ENCODE measurements at places on chromosomes 12 and 14.

GRCh38 chr14:72401632-72402376 is 469.6 kb downstream of the RGS6 start:
- DNase-seq: no peak

DNA sequence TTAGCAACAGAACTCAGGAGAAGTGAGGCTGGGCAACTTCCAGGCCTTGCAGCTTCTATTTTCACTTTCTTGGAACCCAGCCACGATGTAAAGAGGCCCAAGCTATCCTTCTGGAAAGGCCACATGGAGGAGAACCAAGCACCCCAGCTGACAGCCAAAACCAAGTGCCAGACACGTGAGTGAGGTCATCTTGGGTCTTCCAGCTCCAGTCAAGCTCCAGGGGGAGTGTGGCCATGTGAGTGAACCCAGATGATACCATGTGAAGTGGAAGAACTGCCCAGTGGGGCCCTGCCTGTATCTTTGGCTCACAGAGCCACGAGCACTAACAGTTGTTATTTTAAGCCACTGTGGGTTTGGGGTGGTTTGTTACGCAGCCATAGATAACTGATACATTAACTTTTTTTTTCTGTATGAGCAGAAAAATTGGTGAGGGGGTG is 126.8 kb upstream of the MAP1LC3B2 start:
- no peak for DNase-seq

GRCh38 chr14:58865514-58866281 is 227.9 kb downstream of the DACT1 start:
- DNase-seq: no peak

DNA sequence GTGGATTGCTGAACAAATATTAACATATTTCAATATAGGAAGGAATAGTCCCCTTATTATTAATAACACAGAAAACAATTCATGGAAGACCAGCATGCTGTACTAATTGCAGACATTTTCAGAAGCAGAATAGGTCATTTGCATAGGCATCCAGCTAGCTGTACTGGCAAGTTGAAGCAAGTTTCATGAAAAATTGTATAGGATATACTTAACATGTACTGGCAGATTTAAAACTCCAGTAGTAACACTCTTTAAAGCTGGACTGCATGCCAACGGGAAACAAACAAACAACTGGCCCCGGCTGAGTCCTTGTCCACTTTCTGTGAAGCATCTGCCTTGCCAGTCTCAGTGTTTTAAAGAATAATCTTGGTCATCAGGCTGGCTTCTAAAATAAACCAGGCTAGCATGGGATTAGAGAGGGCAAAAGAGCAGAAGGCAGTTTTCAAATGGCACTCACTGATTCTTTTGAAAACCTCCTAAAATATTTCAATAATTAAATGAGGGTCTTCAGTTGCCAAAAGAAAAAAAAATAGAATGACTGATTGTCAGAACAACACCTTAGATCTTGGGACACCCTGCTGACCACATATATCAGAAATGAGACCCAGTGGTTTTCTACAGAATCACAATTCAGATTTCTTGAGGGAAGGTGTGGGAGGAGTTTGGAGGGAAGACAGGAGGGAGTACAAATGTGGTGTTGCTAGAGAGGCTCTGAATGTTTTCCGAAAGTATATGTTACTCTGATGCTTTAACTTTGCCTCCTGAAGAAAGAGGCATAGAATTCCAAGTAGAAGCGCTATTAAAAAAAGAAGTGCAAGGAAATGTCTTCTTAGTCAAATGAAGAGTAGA is 122.5 kb upstream of the KRAS start:
- DNase-seq: no peak

GRCh38 chr14:105347587-105347968 is 33.0 kb downstream of the PACS2 start:
- DNase-seq: no peak

- DNase-seq: no peak
Measured at GRCh38 chr12:42652048-42652447, 62.5 kb upstream of the PRICKLE1 start.

- DNase-seq: no peak
Measured at GRCh38 chr14:97224016-97224415, 426.8 kb downstream of the VRK1 start.

- DNase-seq: no peak
Measured at GRCh38 chr12:121992059-121992879, 29.4 kb upstream of the BCL7A start.

DNA sequence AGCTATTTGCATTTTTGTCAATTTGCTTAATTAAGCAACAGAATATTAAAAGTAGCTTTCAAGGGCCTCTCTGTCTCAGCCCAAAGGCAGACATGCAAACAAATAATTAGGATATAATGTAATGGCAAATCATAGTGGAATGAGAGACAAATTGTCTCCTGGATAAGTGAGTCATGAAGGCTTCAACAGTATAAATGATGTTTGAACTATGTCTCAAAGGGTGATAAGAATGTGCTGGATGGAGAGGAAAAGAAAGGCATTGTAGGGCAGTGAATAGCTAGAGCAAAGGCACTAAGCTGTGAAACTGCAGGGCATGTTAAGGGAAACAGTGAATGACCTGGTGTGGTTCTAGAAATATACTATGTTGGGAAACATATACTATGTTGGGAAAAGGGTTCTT is 53.5 kb upstream of the PPP1R12A start:
- no peak for DNase-seq

GRCh38 chr12:85029456-85029855 is 6.6 kb downstream of the TSPAN19 start:
- no peak for DNase-seq

DNA sequence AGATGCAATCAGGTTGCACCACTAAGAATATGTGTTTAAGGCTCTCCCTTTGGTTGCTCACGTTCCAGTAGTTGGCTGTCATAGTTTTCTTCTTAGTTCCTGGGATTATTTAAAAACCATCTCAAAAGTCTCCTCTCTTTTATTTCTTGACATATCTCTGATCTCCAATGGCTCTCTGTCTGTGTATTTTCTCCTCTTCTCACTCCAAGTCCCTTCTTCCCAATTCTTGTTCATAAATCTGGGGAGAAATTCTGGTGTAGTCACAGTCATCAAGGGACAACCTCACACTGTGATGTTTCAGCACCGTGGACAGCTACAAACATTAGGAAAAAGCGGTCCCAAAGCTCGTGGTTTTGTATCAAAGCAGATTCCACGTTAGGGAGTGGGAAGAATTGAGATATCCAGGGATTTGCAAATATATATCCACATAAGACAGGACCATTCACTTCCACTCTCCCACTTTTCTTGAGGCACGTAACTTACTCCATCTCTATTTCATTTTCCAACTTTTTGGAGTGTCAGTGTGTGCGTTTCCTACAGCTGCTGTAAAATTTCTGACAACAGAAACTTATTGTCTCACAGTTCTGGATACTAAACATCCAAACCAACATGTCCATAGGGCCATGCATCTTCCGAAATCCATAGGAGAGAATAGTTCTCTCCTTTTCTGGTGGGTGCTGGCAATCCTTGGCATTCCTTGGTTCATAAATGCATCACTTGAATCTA is 80.6 kb upstream of the TMEM233 start:
- no peak for DNase-seq

DNA sequence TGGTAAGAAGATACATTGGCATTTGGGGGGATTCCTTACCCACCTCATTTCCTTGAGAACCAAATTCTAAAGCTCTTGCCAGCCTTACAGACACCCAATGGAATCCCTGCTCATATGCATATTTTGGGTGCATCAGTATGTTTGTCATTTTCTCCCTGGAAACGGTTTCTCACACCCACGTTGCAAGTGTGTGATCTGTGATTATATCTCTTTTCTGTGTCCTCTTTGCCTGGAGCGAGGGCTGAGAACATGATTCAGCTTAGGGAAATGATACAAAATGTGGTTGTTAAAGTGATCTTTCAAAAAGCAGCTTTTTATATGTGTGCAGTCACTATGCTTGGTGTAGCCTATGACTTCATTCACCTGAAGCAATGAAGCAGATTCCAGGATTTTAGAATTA is 52.0 kb downstream of the KCNMB4 start:
- no peak for DNase-seq

DNA sequence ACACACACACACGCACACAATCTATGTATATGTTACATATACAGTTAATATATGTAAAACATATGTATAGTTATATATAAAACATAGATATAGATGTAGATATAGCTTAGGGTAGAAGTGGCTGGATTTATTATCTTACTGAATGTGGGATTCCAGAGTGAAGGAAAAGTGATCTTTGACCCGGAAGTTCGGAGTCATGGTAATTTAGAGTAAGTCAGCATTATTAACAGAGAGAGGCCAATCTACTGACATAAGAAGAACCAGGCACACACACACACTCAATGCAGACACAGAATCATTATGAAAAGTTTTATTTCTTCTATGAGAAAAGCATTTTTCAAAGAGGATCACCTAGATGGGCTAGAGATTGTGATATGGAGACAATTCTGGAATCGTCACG is 384.2 kb upstream of the NOVA1 start:
- no peak for DNase-seq
